Activated T-cell treated with anti-CD3 and anti-CD28 coated beads, Interleukin-2, amount 50 U/mL, for 72 hours (primary cell): ENCODE measurements at places on chromosomes 2 and 18. TPM values are rescaled to one million over a fixed set of nuclear protein-coding genes. Genes with fewer than 3 reads are reported as not detected.

Gene GALR1
- total RNA-seq: not detected

DNA sequence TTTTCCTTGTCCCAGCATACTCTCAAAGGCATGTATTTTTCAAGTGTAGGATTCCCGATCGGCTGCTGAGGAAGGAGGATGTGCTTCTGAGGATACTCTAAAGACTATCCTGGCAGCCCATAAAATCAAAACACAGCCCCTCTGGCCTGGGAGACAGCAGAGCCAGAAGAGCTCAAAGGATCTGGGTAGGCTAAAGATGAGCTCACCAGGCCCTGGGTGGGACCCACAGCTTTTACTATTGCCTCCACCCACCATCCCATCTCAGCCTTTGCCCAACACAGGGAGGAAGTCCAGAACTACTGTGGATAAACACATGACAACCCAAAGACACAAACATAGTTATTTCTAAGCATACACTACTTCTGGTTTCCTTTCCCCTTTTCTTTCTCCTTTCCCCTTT lies 79.1 kb upstream of the ZFP36L2 start:
- no peak for DNase-seq

Gene NCKAP5
- not detected for total RNA-seq

DNA sequence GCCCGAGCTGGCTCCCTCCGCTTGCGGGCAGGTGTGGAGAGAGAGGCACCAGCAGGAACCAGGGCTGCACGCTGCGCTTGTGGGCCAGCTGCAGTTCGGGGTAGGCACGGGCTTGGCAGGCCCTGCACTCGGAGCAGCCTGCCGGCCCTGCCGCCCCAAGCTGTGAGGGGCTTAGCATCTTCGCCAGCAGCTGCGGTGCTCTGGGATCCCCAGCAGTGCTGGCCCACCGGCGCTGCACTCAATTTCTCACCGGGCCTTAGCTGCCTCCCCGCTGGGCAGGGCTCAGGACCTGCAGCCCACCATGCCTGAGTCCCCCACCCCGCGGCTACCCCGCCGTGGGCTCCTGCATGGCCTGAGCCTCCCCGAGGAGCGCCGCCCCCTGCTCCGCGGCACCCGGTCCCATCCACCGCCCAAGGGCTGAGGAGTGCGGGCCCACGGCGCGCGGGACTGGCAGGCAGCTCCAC lies 434.4 kb upstream of the RGPD4 start:
- no peak for DNase-seq

GRCh38 chr2:24024996-24025663 lies 15.2 kb downstream of the MFSD2B start:
- DNase-seq: no peak

DNA sequence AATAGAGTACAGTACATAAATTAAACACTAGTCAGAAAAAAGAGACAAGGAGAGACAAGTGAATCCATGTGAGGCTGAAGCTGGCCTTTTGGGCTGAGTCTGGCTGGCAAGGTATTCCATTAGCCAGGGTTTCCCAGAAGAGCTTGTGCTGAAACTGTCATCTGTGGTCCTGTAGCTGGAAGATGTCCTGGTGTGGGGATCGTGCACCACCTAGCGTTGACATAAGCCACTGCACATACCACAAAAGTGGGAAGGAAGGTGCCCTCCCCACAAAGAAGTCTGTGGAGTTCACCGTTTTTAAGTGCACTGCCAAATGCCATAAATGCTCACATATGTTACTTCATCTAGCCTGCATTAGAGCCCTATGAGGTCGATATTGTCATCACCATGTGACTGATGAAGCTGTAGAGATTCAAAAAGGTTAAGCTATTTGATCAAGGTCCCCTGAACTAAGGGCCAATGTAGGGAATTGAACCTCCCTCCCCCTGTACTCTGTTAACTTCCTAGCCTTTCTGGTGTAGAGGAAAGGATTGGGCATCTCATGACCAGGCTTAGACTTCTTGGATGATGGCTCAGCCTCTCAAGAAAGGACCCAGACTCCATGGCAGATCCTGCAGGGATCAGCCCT lies 31.9 kb upstream of the GALNT14 start:
- peak; percentile 44 for DNase-seq

Gene DYSF
- 1.6 TPM for total RNA-seq

Gene GDF7
- total RNA-seq: not detected

Gene INPP4A
- total RNA-seq: 51.6 TPM

GRCh38 chr18:470661-471501 lies 29.6 kb downstream of the COLEC12 start:
- no peak for DNase-seq

Gene GAREM2
- total RNA-seq: 1.4 TPM

Gene GPR39
- total RNA-seq: not detected
